ENCODE measurements at places on chromosomes 16 and 17. TPM values are rescaled to one million over a fixed set of nuclear protein-coding genes. Genes with fewer than 3 reads are reported as not detected.
A peak's percentile ranks its signal among the peaks of the same experiment; 100 is the strongest.

DNA sequence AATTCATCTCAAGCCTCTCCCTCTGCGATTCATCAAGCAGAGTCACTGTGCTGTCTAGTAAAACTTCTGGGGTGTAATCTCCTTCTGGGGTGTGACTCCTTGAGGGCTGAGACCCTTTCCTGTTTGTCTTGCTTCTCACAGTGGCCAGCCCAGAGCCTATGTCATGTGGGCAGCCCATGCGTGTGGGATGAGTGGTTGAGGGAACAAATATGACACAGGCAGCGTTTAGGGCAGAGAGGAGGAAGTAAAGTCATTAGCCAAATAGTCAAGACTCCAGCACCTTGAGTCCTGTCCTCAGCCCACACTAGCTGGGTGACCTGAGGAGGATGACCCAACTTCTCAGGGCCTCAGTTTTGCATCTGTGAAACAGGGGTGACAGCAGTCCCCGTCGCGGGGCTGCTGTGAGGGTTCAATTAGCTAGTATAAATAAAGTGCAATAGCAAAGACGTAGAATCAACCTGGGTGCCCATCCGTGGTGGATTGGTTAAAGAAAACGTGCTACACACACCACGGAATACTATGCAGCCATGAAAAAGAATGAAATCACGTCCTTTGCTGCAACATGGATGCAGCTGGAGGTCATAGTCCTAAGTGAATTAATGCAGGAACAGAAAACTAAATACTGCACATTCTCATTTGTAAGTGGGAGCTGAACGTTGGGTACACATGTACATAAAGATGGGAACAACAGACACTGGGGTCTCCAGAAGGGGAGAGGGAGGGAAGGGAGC, 4.5 kb upstream of the ITGAX start:
- H3K36me3 ChIP-seq, result peaks cover 4% of the 10 kb centered on the region
- peaks cover 10% of the 10 kb centered on the region for H3K27me3 ChIP-seq
- H3K4me1 ChIP-seq, result peaks cover 5% of the 10 kb centered on the region
- no peak overlapping the region for H3K4me3 ChIP-seq

DNA sequence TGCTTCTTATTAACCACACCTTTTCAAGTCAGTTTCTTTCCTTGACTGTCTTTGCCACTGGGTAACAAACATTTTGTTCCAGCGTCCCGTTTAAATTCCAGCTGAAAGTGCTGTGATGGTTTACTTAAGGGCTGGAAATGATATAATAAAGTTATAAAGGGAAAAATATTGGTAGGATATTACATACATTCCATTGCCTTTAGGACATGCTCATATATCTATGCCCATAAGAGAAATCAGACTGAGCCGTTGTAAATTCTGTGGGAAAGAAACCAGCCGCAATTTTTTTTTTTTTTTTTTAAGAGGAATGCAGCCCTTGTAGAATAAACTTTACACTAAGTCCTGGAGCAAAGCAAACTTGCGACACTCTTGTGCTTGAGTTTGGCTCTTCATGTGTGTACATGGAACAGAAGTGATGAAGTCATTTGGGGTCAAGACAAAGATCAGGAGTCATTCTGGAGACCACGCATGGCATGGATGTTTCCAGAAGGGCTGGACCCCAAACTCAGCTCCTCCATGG, 210.9 kb downstream of the XYLT1 start:
- H3K4me3 ChIP-seq, result no peak overlapping the region
- no peaks in the 10 kb centered on the region for H3K27me3 ChIP-seq
- no peak for DNase-seq
- H3K4me1 ChIP-seq, result no peaks in the 10 kb centered on the region

DNA sequence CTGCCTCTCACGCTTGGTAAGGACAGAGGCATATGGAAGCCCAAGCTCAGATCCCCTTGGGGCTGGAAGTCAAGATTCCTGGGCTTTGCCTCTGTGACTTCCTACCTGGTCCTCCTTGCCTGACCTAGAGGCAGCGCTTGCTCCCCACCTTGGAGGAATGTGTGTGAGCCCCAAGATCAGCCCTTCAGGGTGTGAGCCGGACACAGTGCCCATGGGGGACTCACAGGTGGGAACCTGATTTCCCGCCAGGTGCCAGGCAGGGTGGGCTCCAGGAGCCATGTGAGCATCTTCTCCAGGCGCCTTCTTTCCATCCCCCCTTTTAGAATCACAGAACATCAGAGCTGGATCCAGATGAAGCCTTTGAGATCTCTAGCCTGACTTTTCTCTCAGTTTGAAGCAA, 10.2 kb downstream of the CD300LG start:
- peaks cover 2% of the 10 kb centered on the region for H3K27me3 ChIP-seq
- H3K4me3 ChIP-seq, result no peak overlapping the region
- H3K27ac ChIP-seq, result peak overlapping the region; percentile 57
- no peaks in the 10 kb centered on the region for H3K36me3 ChIP-seq
- H3K4me1 ChIP-seq, result peaks cover 49% of the 10 kb centered on the region
- no peak for DNase-seq

- H3K4me3 ChIP-seq, result no peak within 1 kb of the TSS
- DNase-seq, result no peak
- H3K4me1 ChIP-seq, result peaks cover 33% of the 10 kb centered on the region
- peaks cover 10% of the 10 kb centered on the region for H3K27me3 ChIP-seq
- peaks cover 4% of the 10 kb centered on the region for H3K36me3 ChIP-seq
- no peak within 1 kb of the TSS for H3K27ac ChIP-seq
These were observed at the start of gene HCRT for GRCh38 chr17:42184713-42185620. TSS of gene HCRT (minus strand) at chr17:42185452. CDS start at chr17:42185365, 87 bp downstream.

DNA sequence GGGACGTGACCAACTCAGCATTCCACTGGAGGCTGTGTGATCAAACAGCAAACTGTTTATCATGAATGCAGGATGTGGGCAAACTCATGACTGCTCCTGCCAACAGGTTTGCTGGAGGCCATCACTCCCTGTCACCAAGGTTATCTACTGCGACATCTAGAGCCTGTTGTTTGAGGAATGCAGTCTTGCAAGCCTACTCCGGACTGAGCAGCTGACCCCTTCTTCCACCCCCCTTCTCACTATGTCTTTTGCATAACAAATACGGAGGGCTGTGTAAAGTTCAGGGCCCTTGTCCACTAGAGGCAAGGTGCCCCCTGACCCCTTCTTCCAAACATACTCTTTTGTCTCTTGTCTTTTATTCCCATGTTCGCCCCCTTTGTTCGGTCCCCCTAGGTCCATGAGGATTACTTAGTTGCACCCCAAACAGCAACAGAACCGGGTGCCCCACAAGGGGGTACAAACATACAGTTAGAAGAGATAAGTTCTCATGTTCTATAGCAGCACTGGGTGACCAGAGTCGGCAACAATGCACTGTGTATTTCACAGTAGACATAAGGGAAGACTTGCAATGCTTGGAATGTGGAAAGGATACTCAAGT, 28.7 kb downstream of the MEAK7 start:
- H3K4me1 ChIP-seq, result no peaks in the 10 kb centered on the region
- no peak for DNase-seq
- H3K27me3 ChIP-seq, result peaks cover 7% of the 10 kb centered on the region
- H3K4me3 ChIP-seq, result no peak overlapping the region
- no peak overlapping the region for H3K27ac ChIP-seq

DNA sequence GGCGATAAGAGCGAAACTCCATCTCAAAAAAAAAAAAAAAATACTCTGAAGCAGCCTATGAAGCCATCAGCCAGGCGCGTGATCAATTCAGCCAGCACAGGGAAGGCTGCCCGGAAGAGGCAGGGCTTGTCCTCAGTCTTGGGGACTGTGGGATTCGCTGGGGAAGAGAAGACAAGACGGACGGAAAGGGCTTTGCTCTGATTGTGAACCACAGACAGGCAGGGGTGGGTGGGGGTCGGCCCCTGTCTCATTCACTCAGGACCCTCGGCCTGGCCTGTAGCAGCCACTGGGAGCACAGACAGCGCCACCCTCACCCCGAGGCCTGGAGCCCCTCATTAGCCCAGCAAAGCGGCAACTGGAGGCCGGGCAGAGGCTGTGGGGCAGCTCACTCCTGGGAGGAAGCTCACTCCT, 37.2 kb downstream of the ABR start:
- no peak for DNase-seq
- peaks cover 8% of the 10 kb centered on the region for H3K27me3 ChIP-seq
- H3K36me3 ChIP-seq, result peaks cover 15% of the 10 kb centered on the region
- H3K27ac ChIP-seq, result peak overlapping the region; percentile 64

MPO gene
- not detected for total RNA-seq

TMEM94 gene
- total RNA-seq, result 111 TPM

SEZ6L2 gene
- 34.2 TPM for total RNA-seq

- DNase-seq, result no peak
- peaks cover under 1% of the 10 kb centered on the region for H3K27me3 ChIP-seq
- no peaks in the 10 kb centered on the region for H3K4me1 ChIP-seq
- H3K4me3 ChIP-seq, result no peak overlapping the region
These were observed 7.1 kb upstream of the SLC5A11 start for GRCh38 chr16:24838554-24839266.

DNA sequence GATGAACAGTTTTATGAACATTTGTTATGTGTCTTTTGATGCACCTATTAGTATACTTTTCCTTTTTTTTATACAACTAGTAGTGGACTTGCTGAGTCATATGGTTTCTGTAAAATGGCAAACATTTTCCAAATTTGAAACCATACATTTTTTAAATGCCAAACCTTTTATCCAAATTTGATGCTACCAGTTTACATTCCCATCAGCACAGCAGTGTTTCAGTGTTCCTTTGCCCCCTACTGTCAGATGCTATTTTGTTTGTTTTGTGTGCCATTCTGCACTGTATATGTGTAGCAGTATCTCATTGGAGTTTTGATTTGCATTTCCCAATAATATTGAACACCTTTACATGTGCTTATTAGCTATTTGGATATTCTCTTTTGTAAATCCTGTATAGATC, 219.4 kb downstream of the TANC2 start:
- no peak overlapping the region for H3K4me3 ChIP-seq
- H3K4me1 ChIP-seq, result no peaks in the 10 kb centered on the region
- no peaks in the 10 kb centered on the region for H3K36me3 ChIP-seq
- H3K27ac ChIP-seq, result no peak overlapping the region
- H3K27me3 ChIP-seq, result no peaks in the 10 kb centered on the region
- no peak for DNase-seq

DNA sequence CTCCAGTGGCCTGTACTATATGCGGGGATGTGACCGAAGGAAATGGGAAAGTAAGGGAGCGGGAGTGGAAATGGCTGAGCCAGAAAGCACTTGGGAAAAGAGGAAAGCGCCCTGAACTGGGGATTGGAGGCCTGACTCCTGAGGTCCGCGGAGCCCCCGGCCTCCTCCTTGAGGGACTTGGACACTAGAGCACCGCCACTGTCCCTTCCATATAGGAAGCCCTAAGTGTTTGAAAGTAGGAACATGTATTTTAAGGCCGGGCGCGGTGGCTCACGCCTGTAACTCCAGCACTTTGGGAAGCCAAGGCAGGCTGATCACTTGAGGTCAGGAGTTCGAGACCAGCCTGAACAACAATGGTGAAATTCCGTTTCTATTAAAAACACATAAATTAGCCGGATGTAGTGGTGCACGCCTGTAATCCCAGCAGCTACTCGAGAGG, 530 bp upstream of the ZDHHC7 start:
- no peaks in the 10 kb centered on the region for H3K36me3 ChIP-seq
- H3K27ac ChIP-seq, result peak overlapping the region; percentile 99

GRCh38 chr16:31225193-31225592, 8.3 kb upstream of the PYDC1 start:
- peaks cover 3% of the 10 kb centered on the region for H3K4me1 ChIP-seq
- H3K4me3 ChIP-seq, result no peak overlapping the region
- H3K27ac ChIP-seq, result no peak overlapping the region
- DNase-seq, result no peak
- peaks cover 8% of the 10 kb centered on the region for H3K27me3 ChIP-seq

GRCh38 chr16:69867784-69868560, 83.2 kb upstream of the CLEC18A start:
- no peaks in the 10 kb centered on the region for H3K27me3 ChIP-seq
- H3K4me1 ChIP-seq, result no peaks in the 10 kb centered on the region
- no peak for DNase-seq
- no peak overlapping the region for H3K4me3 ChIP-seq
- no peak overlapping the region for H3K27ac ChIP-seq

DNA sequence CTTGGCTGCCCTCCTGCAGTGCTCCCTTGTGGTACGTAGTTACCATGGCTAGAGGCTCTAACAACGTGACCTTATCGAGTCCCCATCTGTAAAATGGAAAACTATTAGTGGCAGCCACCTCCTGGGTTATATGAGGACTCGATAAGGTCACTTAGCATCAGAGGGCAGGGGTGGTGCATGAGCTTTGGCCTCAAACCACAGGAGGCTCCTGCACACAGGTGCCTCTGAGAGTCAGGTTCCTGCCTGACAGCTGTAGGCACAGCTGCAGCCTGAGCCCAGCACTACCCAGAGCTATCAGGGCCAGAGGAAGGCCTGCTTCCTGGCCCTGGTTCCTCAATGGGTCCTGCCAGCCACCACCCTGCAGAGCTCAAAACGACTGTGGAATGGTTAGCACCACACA, 57.2 kb upstream of the SEC14L1 start:
- H3K4me1 ChIP-seq, result peaks cover 15% of the 10 kb centered on the region
- no peak overlapping the region for H3K27ac ChIP-seq
- H3K27me3 ChIP-seq, result peaks cover 3% of the 10 kb centered on the region
- no peak overlapping the region for H3K4me3 ChIP-seq

DNA sequence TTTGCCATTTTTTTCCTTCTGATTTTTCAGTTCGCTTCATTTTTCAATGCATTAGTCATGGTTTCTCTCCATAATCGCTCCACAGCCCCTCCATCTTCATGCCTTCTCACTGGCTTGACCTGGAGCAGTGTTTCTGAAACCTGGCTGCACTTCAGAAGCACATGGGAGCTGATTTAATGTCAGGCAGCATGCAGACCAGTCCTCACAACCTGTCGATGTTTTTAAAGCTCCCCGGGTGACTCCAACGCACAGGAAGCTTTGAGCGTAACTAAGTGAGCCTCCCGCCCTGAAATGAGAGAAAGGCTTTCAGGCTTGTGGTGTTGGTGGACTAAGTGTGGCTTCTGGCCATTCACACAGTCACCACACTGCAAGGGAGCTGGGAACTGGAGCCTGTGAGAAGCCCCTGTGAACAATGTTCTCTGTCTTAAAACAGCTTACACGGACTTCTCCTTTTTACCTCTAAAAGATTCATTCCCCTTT, 16.8 kb upstream of the DRG2 start:
- H3K4me1 ChIP-seq, result peaks cover 16% of the 10 kb centered on the region
- H3K4me3 ChIP-seq, result no peak overlapping the region
- no peak for DNase-seq
- no peaks in the 10 kb centered on the region for H3K36me3 ChIP-seq

KRTAP9-8 gene
- not detected for total RNA-seq

DNAH17 gene
- total RNA-seq, result 1.0 TPM
